Renal cortical epithelial cell (primary cell): ENCODE measurements at places on chromosomes 13 and 19. TPM values are rescaled to one million over a fixed set of nuclear protein-coding genes. Genes with fewer than 3 reads are reported as not detected.

MEX3D gene
- 57.7 and 80.1 TPM in 2 replicates for total RNA-seq

NXNL1 gene
- total RNA-seq, result not detected in 2 replicates

MYPOP gene
- total RNA-seq, result 0.69 and 2.5 TPM in 2 replicates

ZNF540 gene
- 0.45 and 3.8 TPM in 2 replicates for total RNA-seq

KISS1R gene
- total RNA-seq, result not detected in 2 replicates

PSMC4 gene
- total RNA-seq, result 128 and 155 TPM in 2 replicates

FPR1 gene
- 0.40 and 0.69 TPM in 2 replicates for total RNA-seq

ZNF83 gene
- 68.8 and 165 TPM in 2 replicates for total RNA-seq

FAM216B gene
- total RNA-seq, result not detected in 2 replicates

C19orf73 gene
- 0.45 TPM in 1 of 2 replicates, not detected in the other for total RNA-seq

ZNF583 gene
- 4.0 and 7.2 TPM in 2 replicates for total RNA-seq

ZNF628 gene
- total RNA-seq, result 3.5 and 6.0 TPM in 2 replicates

RFPL4AL1 gene
- 0.87 TPM in 1 of 2 replicates, not detected in the other for total RNA-seq

PCSK4 gene
- total RNA-seq, result 1.6 and 4.9 TPM in 2 replicates

EHD2 gene
- 43.9 and 172 TPM in 2 replicates for total RNA-seq

MYBPC2 gene
- 0.35 TPM in 1 of 2 replicates, not detected in the other for total RNA-seq

ZNF93 gene
- total RNA-seq, result 10.0 and 14.9 TPM in 2 replicates

PINLYP gene
- total RNA-seq, result 0.52 and 2.2 TPM in 2 replicates

TUBB4A gene
- 0.87 and 6.8 TPM in 2 replicates for total RNA-seq

ZNF69 gene
- total RNA-seq, result 20.7 and 43.7 TPM in 2 replicates
